ENCODE measurements at places on chromosomes 6 and 20. TPM values are rescaled to one million over a fixed set of nuclear protein-coding genes. Genes with fewer than 3 reads are reported as not detected.

DNA sequence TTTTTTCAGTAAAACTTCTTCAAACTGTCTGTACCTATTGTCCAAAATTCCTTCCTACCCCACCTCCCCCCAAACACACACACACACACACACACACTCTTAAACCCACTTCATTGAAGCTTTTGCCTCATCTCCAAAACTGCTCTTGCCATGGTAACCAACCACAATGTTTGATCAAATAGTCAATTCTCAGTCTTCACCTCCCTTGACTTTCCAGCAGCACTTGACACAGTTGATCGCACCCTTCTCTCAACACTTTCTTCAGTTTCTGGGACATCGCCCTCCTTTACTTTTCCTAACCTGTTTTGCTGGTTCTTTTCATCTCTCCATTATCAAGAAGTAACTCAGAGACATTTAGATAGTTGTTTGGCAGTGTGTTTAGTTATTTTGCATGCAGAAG lies 71.5 kb upstream of the COL21A1 start:
- no peak for DNase-seq

GRCh38 chr6:48615041-48615440 lies 504.0 kb upstream of the PTCHD4 start:
- DNase-seq: no peak

The HDGFL1 gene
- not detected for total RNA-seq

DNA sequence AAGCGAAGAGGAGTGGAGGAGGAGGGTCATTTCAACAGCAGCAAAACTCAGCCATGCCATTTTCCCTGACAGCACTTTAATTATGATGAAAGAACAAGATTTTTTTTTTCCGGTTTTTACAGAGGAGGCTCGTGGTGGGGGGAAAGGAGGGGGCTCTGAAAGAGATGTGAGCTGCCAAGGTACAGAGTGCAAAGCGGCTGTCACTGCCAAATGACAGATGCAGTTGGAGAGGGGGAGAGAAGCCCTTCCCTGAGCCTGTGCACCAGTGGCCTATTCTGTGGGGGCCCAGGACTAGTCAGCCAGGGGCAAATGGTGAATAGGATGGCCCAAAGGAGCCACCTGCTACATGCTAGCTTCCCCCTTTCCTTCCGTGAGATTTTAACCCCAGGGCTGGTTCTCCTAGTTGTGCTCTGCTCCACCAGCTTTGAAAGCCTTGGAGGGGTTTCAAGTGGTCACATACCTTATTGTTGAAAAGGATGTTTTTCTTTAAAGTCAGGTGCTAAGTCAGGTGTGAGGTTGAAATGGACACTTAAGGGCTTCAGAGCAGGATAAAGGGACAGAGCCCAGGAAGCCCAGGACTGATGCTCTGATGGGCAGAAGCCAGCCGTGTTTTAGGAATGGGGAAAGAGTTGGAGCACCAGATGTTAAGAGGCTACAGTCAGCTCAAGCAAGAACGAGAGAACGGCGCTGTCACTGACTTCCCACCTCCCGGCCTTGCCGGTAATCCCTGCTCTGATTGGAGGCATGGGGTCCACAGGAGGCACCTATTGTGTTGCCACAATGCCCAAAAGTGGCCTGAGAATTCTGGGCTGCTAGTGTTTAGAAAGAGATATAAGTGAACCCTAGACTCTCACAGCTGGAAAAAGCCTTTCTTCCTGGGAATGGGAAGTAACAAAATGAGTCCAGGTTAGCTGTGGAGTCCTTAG lies 24.8 kb downstream of the GNAS start:
- DNase-seq: no peak

- no peak for DNase-seq
Observed at GRCh38 chr6:21442874-21443273, 150.7 kb upstream of the SOX4 start.

GRCh38 chr6:79964607-79965081 lies 17.3 kb upstream of the ELOVL4 start:
- no peak for DNase-seq
